Fibroblast of mammary gland (primary cell): ENCODE measurements at places on chromosomes 2 and 18.

DNA sequence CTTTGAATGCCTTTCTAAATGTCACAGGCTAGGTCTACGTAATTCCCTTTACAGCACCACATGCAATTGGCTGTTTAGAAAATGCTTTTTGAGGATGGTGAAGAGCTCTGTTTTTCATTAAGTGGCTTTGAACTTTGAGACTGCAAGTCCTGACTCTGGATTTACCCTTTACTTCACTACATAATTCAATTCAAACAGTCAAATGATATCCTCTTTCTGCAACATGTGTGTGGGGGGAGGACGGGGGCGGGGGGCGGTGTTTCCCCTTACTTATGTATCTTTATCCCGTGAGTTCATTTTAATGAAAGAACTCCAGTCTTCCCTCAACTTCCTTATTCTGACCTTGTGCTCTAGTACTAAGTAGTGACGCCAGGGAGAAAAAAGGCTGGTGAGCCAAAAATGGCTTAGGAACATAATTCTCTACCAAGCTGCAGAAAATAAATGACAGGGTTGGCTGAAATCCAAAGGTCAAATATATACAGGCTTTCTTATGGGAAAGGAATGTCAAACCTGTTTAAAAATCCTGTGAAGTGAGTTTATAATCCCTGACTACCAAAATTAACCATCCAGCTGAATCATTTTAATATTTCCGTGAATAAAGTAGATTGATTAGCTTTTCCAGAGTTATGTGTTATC, 119.6 kb downstream of the SLC8A1 start:
- peak; percentile 80 for DNase-seq

- DNase-seq, result no peak
Measured at GRCh38 chr2:240512666-240513535, 44.9 kb downstream of the ANKMY1 start.

DNA sequence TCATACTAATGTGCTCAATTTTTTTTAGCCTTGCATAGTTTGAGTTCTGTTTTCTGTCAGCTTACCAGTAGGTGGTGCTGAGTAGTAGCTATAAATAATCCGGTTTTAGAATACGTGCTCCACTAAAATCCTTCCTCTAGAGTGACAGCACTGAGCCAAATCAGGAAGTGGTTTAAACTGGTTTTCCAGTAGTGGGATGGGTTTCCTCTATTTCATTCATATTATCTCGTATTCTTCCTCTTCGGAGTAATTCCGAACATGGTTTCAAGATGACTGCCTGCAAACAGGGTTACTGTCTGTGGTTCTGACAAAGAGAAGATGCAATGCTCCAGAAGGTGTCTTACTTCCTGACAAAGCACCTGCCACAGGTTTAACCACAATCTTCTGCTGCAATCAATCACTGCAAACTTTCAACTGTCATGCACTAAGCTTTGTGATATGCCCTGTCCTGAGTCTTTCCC, 496.9 kb upstream of the VRK2 start:
- DNase-seq, result peak; percentile 8

GRCh38 chr2:71889759-71890684, 257.6 kb downstream of the CYP26B1 start:
- DNase-seq, result peak; percentile 99

DNA sequence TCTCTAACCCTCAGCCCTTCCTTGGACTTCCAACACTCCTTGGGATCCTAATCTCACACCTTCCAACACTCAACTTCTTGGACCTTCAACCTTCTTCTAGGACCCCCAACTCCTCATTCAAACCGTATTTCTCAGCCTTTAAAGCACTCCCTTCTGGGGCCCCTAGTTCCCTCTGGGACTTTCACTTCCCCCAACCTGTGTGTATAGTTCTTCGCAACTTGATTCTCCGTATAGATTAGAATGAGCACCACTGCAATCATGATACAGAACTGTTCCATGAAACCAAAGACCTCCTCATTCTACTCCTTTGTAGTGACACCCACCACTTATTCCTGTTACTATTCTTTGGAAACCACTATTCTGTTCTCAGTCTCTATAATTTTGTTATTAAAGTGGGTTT, 62.0 kb upstream of the NFU1 start:
- DNase-seq, result no peak
